Activated CD4-positive, alpha-beta T cell treated with anti-CD3 and anti-CD28 coated beads for 36 hours (primary cell): ENCODE measurements at places on chromosomes 11 and 22.

- DNase-seq = no peak
These were observed 29.1 kb upstream of the DLAT start for GRCh38 chr11:111996129-111996528.

DNA sequence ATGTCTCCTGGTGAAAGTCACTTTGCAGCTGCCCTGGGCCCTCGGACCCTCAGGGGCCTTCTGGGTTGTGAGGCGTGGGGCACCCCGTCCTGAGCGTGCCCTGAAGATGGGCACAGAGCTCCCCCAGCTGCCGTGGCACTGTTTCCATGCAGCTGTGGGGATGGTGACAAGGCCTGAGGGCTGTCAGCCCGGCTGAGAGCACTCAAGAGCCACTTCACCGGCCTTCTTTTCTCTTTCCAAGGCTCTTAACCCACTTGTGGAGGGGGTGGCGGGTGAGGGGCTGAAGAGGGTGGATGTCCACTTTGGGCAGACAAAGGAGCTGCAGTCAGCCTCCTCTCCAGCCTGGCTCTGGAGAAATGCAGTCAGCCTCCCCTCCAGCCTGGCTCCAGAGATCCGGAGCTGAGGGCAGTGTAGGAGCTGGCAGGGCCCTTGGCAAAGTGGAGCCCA, 239.5 kb downstream of the ST3GAL4 start:
- DNase-seq = no peak

DNA sequence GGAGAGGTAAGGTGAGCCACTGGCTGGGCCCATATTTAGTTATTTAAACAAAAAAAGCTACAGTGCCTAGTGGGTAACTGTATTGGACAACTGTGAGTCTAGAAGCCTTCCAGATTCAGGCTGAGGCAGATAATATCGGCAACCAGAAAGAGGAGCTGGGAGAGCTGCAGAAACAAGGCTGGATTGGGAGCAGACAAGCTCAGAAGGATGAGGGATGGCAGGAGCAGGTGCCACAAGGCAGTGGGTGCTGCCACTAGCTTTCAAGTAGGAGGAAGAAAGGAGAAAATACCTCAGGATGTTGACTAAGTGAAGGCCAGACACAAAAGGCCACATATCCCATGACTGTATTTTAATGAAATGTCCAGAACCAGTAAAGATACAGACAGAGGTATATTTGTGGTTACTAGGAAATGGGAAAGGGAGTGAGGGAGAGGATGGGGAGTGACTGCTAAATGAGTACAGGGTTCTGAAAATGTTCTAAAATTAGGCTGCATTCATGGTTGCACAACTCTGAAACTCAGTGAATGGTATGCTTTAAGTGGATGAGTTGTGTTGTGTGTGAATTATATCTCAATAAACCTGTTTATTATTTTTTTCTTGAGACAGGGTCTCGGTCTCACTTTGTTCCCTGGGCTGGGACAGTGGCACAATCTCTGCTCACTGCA, 11.8 kb upstream of the RAPSN start:
- DNase-seq = no peak

DNA sequence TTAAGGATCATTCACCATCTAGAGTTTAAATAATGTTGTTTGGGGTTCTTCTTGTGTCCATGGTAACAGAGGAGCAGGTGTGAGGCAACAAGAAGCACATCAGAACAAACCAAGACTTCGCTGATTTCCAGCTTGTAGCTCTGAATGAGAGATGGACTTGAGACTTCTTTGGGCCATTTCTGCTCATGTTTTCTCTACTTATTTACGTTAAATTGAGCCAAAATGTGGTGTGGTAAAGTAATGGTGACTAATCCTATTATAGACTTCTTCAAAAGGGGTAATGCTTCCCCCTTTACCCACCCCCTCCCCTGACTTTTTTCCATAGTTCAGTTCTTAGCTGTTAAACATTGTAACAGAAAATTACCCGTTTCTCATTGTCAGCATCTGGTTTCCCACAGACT, 65.2 kb downstream of the CSTPP1 start:
- DNase-seq = no peak

GRCh38 chr11:8532475-8532874, 61.6 kb downstream of the STK33 start:
- DNase-seq = no peak

DNA sequence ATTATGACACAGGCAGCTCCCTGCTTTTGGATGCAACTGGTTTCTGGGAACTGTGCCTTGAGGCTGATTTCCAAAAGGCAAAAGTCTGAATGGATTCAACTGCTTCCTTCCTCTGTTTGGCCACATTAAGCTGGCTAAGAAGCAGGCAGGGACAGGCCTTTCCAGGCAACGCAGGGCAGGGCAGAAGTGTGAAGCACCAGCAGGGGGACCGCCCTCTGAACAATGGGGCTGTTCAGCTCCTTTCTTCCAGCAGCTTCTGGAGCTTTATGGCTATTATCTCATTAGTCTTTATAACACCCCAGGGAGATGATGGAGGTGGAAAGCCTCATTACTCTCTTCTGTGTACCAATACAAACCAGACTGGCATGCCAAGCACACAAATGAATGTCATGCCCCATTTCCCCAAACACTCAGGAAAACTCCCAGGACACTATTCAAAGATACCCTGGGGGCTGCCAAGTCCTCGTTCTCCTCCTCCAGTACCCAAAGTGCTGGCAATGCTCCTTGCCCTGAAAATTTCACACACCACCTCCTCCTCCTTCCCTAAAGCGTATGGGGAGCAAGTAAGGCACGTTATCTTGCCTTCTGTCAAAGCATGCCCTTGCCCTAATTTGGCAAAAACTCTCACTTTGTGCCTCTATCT, 21.3 kb downstream of the MORC2 start:
- DNase-seq = no peak

DNA sequence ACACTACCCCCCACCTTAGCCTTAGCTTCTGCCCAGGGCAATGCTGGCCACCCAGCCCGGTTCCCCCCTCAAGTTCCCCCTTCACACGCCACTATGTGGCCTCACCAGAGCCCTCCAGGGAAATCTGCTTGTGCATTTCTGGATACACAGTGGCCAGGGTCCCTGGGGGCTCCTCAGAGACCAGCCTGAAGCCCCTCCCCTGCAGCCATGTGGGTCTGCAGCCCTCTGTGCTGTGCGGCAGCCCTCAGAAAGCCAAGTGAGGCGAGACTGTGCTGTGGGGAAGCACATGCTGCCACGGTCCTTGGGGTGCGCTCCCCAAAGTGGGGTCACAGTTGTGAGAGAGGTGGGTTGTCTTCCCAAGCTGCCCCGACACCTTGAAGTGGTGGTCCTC, 2.1 kb upstream of the PLXNB2 start:
- no peak for DNase-seq

DNA sequence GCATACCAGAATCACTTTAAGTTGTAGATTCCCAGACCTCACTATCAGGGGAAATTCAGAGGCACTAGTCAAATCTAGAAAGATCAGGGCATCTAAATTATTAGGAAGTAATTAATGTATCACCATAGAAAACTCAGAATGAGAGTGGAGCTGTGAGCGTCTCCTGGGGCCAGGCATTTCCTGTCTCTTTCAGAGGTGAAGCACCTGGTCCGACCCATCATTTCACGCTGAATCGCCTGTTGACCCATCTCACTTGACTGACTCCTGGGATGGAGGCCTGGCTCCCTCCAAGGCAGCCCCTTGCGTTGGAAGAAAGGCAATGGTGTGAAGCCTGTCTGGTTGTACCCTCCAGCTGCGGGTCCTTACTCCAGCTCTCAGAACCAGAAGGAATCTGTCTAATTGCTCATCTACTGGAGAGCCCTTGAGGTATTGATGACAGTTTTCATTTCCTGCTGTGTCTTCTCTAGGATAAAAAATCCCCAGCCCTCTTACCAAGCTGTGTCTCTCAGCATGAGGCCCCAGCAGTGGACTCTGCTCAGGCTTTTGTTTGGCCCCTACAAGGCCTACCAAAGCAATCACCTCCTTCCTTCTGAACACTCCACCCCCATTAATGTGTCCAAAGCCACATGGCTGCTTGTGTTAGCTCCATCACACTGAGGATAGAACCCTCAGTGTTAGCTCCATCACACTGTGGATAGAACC, 93.2 kb upstream of the SYT13 start:
- no peak for DNase-seq

DNA sequence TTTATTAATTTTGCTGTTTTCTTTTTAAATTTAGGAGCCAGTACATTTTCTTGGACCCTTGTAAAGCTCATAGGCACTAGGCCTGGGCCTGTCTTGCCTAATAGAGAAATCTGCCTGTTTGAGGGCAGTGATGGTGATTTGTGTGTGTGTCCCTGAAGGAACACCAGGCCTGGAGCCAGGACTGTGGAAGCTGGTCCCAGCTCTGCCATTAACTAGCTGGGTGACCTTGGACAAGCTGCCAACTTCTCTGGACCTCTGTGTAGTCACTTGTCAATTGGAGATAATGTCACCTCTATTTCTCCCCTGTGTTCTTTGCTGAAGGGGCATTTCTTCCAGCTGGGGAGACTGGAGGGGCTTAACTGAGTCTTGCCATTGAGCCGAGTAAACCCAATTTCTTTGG, 16.0 kb upstream of the FTH1 start:
- no peak for DNase-seq

- DNase-seq = peak; percentile 78
These were observed 26.5 kb upstream of the SCARF2 start for GRCh38 chr22:20464096-20464614.

DNA sequence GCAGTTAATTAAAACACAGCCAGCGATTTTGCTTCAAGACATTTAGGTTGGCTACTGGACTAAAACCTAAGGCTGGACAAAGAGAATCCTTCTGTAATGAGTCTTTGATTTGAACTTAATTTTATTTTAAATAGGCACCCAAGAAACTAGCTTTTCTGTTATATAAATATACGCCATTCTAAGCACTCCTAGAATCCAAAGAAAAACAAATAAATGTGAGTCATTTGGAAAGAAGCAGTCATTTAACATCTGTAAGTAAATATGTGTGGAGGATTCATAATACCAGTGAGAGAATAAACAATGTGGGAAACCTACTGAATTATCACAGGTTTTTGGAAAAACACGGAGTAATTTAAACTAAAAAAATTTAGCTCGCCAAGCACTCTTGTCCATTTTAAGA, 1.2 kb upstream of the TECTA start:
- no peak for DNase-seq

DNA sequence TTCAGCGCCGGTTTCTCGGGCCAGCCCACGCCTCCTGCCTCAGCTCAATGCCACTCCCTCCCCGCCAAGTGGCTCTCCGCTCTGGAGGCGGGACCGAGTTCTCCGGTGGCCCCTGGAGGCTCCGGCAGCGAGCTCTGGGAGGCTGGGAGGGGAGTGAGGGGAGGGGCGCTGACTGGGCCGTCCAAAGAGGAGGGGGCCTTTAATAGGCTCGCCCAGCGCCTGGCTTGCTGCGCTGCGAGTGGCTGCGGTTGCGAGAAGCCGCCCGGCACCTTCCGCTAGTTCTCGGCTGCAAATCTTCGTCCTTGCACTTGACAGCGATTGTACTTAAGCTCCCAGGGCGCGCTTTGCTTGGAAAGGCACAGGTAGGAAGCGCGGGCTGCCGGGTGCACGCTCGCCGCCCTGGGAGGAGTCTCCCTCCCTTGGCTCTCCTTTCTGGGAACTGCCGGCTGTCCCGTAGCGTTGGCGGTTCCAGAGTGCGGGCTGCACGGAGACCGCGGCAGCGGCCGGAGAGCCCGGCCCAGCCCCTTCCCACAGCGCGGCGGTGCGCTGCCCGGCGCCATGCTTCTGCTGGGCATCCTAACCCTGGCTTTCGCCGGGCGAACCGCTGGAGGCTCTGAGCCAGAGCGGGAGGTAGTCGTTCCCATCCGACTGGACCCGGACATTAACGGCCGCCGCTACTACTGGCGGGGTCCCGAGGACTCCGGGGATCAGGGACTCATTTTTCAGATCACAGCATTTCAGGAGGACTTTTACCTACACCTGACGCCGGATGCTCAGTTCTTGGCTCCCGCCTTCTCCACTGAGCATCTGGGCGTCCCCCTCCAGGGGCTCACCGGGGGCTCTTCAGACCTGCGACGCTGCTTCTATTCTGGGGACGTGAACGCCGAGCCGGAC, at the start of gene ADAMTS15:
Gene ADAMTS15 (plus strand): TSS at position 230 of the 894 bp plus-strand sequence. CDS start 329 bp downstream, at position 559.
- peak; percentile 74 for DNase-seq

GRCh38 chr11:119726585-119727522, 2.1 kb downstream of the NECTIN1 start:
- no peak for DNase-seq

DNA sequence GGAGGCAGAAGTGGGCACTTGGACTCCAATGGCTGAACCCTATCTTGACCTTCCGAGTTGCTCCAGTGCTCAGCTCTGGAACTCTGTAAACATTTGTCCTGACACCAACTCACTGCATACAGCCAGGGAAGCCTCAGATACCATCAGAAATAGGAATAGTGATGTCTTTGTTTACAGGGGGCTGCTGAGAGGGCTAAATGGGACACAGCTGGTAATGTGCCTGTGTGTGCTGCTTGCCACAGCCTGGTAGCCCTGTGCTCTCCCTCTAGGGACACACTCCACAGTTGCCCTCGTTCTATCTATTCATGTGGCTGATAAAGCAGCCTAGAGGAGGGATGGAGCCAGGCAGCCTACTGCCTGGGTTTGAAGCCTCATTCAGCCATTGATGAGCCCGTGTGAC, 559.8 kb downstream of the MIAT start:
- DNase-seq = no peak

DNA sequence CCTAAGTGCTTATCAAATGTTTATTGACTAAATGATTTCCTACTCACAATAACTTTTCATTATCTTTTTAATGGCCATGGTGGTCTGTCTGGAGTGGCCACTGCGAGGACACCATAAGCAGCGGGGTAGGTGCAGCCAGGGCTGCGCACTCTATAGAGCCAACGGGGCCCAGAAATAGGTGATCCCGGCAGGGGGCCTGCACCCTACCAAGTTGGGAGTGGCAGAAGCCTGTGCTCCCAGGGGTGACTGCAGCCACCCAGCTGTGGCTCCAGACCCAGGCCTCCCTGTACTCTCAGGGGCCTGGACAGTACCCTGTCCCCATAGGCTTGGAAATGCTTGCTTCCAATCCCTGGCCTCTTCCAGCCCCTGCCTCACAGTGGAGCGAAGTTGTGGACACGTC, 426.4 kb upstream of the FAT3 start:
- DNase-seq = no peak

DNA sequence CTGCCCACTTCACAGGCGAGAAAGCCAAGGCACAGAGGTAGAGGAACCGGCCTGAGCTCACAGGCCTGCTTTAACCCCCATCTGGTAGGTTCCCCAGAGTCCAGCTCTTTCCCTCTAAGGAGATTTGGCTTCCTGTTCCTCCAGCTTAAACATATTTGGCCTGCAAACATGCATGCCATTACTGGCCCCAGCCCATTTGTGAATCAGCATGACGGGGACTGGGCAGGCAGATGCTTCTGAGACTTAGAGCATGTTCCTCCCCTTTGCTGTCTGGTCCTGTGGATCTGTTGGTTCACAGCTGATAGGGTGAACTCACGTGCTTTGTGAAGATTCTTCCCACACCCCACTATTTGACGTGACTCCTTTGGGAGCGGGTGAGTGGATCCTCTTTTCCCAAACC, 12.6 kb downstream of the CHST1 start:
- no peak for DNase-seq

- no peak for DNase-seq
These were observed 1396.7 kb downstream of the BRD1 start for GRCh38 chr22:48431014-48431413.
